ENCODE measurements at places on chromosomes 1 and 21.

DNA sequence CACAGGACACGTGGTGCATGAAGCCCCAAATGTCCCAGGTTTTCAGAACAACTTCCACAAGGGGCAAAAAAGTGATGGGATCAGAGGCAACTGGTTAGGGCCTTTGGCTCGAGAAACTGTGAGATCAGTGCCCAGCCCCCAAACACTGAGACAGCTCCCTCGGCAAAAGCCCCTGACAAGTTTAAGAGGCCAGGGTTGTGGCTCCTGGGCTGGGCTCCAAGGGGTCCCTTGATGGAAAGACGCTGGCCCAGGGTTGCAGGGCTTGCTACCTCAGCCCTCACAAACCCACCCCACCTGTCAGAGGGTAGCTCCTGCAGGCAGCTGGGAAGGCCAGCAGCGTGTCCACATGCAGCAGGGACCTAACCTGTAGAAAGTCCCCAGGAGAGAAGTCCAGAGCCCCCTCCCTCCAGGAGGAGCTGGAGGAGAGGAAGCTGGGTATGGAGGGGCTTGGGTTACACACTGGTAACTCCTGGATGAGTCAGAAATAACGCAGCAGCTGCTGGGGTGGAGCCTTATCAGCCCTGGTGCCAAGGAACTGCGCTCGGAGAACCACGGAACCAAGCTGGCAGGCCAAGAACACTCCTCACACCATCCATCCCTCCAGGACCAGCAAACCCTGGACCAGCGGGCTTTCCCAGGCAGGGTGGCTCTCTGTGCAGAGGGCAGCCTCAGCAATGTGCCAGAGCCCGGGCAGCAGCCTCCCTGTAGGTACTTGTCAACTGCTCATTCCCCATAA lies 37.5 kb downstream of the CTNNBIP1 start:
- no peak for DNase-seq

DNA sequence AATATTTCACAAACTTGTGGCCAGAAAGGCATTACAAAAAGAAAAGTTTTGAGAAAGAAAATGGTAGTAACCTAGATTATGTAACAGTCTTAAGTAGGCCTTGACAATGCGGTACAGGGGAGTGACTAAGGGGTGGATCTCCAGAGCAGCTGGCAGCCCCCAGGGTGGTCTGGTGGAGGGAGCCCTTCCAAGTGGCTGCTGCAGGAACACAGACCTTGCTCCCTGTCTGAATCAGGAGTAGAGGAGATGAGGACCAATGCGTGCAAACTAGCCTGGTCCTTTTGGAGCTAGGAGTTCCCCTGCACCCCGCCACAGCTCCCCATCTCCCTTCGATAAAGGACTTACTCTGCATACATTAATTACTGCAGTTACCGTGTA lies 189.0 kb downstream of the NFIA start:
- no peak for DNase-seq

- DNase-seq = no peak
Observed at GRCh38 chr1:228361314-228362140, 45.1 kb downstream of the TRIM11 start.

- DNase-seq = no peak
Observed at GRCh38 chr1:38244218-38244845, 197.7 kb upstream of the POU3F1 start.

- no peak for DNase-seq
Observed at GRCh38 chr1:19046972-19047731, 90.7 kb upstream of the IFFO2 start.

GRCh38 chr1:190049314-190049713 lies 428.4 kb downstream of the BRINP3 start:
- DNase-seq = no peak

DNA sequence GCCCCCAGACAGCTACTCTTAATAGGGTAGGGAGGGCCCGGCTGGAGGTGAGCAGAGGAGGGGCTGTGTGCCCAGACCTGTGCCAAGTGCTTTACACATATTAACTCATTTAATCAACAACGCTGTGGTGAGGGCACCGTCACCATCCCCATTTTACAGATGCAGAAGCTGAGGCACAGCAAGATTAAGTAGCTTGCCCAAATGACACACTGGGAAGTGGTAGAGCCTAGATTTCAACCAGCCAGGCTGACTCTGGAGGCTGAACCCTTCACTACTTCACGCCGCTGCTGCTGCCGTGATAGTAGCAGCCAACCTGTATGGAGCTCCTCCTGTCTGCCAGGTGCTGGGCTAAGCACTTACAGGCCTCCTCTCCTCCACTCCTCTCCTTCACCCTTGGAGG lies 127.2 kb downstream of the PTPRU start:
- no peak for DNase-seq

DNA sequence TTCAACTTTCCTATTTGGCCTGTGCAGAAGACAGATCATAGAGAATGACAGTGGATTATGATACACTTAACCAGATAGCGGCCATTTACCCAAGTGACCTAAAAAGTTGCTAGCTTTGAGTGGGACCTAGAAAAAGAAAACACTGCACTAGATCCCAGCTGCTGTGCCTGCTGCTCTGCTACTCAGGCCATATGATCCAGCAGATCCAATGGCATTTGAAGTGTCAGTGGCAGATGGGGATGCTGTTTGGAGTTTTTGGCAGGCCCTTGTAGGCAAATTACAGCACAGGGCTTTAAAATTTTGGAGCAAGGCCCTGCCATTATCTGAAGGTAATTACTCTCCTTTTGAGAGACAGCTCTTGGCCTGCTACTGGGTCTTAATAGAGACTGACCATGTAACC lies 74.0 kb upstream of the KCNE2 start:
- DNase-seq = no peak

- no peak for DNase-seq
Observed at GRCh38 chr1:53947172-53947907, 1.2 kb downstream of the LRRC42 start.

DNA sequence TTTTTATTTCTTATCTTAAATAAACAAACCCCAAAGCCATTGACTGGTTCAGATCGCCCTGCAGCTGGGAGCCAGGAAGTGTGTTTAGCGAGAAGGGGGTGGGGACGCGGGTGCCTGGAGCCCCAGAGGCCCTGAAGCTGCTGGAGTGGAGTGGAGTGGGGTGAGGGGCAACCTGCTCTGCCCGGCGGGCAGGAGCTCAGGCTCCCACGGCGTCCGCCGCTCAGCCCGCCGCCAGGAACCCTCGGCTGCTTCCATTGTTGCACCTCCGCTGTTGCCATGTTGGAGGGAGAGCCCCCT lies 673 bp downstream of the PIK3C2B start:
- peak; percentile 18 for DNase-seq

- no peak for DNase-seq
Observed at GRCh38 chr1:31570906-31571305, 5.4 kb upstream of the TINAGL1 start.
